ENCODE measurements at places on chromosomes 5 and 9.

- DNase-seq = no peak
These were observed 8.3 kb downstream of the MVB12B start for GRCh38 chr9:126334721-126335621.

DNA sequence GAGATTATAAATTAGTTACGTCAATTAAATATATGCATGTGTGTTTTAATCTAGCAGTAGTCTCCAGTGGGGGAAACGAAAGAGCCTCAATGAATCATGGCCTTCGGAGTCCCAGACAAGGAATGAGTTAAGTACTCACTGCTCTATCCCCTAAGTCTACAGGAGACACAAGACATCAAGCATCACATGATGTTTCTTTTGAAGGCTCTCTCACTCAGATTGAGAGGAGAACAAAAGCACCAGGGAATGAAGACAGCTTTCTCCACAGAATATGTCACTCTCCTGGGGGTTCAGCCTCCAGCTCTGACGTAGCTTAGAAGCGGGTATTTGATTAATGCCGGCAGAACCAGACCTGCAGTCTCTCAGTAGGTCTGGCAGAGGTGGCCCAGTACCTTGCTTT, 381.4 kb downstream of the ACTL7B start:
- no peak for DNase-seq

- no peak for DNase-seq
These were observed 3.5 kb upstream of the GADD45G start for GRCh38 chr9:89601306-89601705.

DNA sequence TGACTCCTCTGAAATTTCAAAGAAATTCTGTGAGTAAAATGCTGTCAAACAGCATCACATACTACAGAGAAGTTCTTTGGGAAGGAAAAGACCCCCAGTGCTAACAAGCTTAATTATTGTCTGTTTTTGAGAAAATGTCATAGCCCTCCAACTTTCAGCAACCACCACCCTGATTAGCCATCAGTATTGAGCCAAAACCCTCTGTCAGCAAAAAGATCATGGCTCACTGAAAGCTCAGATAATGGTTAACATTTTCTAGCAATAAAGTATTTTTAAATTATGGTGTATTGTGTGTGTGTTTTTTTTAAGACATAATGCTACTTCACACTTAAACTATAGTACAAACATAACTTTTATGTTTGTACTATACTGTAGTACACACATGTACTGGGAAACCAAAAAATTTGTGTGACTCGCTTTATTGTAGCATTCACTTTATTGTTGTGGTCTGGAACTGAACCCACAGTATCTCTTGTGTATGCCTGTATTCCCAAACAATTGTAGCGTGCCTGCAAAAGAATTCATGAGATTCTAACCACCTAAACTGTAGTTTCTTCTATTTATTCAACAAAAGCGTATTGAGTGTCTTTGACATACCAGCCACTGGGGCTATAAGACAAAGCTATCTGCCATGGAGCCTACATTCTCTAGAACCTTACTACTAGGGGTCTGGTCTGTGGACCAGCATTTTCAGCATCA, 31.6 kb downstream of the TLE4 start:
- DNase-seq = no peak

- peak; percentile 29 for DNase-seq
These were observed 6.5 kb downstream of the ARL14EPL start for GRCh38 chr5:116038817-116039216.

DNA sequence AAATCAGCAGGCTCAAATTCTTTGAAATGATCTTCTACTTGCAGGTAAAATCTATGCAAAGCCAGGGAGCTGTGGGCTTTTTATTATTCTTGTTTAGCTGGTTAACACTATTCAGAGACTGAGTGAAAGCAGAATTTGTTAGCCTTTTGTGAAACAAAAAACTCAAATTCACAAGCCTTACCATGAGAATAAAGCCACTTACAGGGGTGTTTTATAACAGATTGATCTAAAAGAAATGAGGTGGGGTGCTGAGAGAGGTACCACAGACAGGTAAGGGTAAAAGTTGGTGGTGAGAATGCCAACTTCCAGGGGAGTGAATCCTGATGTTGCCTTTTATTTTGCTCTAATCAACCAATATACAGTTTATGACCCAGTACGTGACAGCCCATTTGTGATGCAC, 1585.6 kb downstream of the EFNA5 start:
- DNase-seq = no peak

DNA sequence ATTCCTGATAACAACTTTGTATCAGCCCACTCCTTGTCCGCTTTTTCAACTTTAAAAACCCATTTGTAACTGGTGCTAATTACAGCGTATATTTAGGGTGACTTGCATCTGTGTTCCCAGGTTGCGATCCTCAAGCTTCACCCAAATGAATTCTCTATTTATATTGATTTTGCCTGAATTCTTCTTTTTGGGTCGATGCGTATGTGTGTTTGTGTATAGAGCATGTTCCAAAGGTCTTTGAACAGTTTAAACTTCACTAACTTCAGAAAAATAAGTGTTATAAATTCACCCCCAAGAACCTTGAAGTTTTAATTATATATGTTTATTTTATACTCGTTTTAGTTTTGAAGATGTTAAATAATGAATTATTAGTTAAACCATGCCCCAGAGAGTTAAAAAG, 16.1 kb upstream of the SPATA31D4 start:
- DNase-seq = no peak

DNA sequence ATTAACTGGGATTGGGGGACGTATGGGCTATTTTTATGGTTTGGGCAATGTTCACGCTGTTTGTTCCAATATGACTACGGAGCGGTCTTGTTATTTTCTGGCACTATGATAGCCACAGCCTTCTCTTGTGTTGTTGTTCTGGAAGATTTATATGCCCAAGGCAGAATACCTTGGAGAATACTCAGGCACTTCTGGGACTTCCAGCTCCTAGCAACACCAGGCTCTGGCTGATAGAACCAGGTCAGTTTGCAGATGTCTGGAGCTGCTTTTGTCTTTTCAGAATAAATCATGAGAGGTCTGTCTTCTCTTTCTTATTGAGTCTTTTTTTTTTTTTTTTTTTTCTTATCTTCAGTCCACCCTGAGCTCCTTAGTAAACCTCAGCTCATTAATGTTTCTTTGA, 262.5 kb downstream of the MED10 start:
- DNase-seq = no peak

- no peak for DNase-seq
These were observed 171.6 kb upstream of the OTULINL start for GRCh38 chr5:14410068-14410393.

GRCh38 chr5:148733601-148734438, 79.5 kb upstream of the HTR4 start:
- peak; percentile 72 for DNase-seq

- no peak for DNase-seq
These were observed 2.2 kb upstream of the ADGRD2 start for GRCh38 chr9:124448019-124448418.

DNA sequence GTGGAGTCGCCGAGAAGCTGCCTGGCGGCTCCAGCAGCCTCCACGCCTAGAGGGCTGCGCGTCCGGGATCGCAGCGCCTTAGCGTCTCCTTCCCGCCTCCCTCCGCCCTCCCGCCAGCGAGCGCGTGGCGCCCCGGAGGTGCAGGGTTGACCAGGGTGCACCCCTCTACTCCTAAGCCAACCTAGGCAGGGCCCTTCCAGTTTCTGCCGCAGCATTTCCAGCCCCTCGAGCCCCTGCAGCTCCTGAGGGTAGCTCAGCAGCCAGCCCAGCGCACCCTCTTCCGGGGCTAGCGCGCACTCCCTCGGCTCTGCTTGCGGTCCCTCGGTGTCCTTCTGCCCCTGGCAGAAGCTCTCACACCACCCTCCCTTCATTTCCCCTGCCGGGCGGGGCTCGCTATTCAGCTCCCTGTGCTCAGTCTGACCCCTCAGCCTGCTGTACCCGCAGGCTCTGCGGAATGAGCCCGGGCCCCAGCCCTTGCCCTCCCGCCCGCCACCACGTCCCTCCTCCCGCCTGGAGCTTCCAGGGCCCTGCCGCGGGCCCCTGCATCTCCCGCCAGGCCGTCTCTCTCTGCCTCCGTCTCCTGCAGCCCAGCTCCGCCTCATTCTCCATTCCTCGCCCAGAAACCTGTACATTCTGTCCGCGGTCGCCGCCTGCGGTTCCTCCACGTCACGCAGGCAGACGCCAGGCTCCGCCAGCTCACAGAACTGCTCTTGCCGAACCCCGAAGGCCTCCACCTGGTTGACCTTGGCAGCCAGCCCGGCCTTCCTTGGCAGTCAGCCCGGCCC, 61.8 kb downstream of the SPATA31C2 start:
- peak; percentile 78 for DNase-seq

GRCh38 chr5:108024986-108025385, 354.2 kb upstream of the EFNA5 start:
- DNase-seq = no peak

GRCh38 chr5:181190711-181191525, 14.1 kb downstream of the TRIM7 start:
- peak; percentile 69 for DNase-seq

DNA sequence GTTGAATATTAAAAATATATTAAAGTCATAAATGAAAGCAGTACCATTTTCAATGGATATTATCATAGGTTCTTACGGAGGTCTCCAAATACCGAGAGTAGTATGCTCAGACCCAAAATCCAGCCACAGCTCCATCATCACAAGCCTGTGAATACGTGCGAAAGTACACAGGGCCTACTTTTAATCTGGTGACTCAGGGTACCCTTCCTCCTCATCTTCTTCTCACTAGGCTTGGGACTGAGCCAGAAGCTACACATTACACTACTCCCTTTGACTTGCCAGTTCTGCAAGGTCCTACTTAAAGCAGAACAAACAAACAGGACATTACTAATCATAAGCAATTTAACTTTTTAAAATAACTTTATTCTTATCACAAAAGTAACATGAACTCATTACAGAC, 7.6 kb upstream of the RIC1 start:
- no peak for DNase-seq

- no peak for DNase-seq
These were observed 334.7 kb downstream of the DIRAS2 start for GRCh38 chr9:90307891-90308290.

GRCh38 chr9:227860-228259, 13.2 kb downstream of the DOCK8 start:
- DNase-seq = no peak

DNA sequence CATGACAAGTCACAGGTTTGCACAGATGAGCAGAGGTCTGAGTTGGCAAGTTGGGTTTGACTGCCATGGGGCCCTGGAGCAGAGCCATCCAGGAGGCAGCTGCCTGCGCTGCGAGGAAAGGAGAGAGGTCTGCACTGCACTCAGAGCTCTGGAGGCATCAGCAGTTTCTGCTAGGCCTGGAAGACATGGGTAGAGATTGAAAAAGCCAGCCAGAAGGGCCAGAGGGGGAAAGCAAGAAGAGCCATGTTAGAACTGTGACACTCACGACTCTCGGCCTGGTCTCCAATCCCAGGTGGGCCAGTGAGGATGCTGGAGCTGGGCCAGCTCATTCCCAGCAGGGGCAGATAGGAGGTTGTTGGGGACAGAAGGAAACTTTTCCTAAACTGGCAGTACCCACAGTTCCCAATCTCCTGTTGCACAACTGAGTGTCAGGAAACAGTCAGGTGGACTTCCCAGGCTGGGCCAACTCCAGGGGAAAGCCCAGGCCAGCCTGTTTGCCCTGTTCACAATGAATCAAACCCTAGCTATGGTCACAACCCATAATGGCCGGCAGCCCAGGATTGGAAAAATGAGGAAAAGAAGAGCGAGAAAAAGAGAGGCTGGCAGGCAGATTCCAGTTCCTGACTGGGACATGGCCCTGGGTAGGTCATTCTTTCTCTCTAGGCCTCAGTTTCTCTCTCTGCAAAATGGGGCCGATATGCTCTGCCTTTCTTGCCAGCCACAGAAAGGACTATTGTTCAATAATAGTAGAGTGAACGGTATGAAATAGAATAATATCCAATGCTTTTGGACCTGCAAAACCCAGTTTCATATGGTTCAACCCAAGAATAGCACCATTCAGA, 7.8 kb upstream of the ORM1 start:
- no peak for DNase-seq

DNA sequence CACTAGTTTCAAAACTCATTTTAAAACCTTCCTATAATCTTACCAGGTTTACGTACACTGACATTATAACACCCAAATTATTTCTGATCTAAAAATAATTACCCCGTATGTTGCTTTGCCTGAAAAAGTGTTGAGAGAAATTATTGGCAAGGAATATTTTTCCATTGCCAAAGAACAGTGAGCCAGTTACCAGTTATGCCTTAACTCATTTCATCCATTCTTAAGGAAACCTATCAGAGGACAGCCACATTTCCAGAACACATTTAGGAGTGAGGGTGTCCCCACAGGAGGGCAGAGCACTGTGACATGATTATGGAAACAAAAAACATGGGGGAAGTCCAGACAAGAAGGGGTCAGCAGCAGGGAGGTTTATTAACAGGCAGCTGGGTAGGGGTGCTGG, 52.2 kb downstream of the GABBR2 start:
- DNase-seq = no peak

GRCh38 chr5:142360607-142361120, 35.8 kb upstream of the SPRY4 start:
- DNase-seq = peak; percentile 58

GRCh38 chr5:37774912-37775483, 64.8 kb downstream of the GDNF start:
- no peak for DNase-seq

DNA sequence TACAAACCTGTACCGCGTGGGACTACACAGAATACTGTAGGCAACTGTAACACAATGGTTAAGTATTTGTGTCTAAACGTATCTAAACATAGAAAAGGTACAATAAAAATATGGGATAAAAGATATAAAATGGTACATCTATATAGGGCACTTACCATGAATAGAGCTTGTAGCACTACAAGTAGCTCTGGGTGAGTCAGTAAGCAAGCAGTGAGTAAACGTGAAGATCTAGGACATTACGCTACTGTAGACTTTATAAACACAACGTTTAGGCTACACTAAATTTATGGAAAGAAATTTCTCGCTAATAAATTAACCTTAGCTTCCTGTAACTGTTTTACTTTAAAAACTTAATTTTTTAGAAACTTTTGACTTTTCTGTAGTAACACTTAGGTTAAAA, 46.5 kb downstream of the MRPS27 start:
- DNase-seq = no peak

DNA sequence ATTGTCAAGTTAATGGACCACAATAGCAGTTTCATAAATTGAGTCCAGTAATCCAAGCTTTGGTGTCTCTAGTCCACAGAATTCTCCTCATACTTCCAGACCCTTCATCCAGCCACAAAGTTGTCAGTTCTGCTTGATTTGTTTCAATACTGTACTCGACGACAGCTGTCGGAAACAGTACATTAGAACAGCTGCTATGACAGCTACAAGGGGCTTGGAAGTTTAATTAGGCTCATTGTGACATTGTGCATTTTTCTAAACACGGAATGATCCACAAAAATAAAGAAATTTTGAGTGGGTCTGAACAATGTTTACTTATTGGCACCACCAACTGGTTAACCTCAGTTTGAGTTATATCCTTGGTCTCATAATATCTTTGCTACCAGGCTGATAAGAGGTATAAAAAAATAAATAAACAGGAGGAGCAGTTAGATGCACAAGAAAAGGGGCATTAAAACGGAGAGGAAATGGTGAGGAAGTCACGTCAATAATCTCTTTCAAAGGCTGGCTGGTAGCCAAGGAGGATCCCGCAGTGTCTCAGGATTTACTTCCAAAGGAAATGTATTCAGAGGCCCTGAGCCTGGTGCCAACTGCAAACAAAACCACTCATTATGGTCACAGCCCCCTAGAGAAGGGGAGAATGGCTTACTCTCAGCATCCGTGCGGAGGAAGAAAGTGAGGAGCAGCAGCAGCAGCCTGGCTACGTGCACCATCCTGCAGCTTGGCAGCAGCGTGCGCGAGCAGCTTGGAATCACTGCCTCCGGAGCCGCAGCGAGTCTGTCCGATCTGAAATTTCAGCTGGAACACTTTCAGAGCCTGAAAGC, 933.8 kb upstream of the DMAC1 start:
- DNase-seq = peak; percentile 64

GRCh38 chr9:38316166-38316780, 76.2 kb upstream of the ALDH1B1 start:
- no peak for DNase-seq
